NCI-H774 (cell line): ENCODE measurements at places on chromosomes 2 and 18.

- no peak for DNase-seq
Observed at GRCh38 chr2:122156176-122156890, 400.9 kb downstream of the TSN start.

- DNase-seq, result no peak
Observed at GRCh38 chr2:199590321-199591203, 132.8 kb upstream of the SATB2 start.

DNA sequence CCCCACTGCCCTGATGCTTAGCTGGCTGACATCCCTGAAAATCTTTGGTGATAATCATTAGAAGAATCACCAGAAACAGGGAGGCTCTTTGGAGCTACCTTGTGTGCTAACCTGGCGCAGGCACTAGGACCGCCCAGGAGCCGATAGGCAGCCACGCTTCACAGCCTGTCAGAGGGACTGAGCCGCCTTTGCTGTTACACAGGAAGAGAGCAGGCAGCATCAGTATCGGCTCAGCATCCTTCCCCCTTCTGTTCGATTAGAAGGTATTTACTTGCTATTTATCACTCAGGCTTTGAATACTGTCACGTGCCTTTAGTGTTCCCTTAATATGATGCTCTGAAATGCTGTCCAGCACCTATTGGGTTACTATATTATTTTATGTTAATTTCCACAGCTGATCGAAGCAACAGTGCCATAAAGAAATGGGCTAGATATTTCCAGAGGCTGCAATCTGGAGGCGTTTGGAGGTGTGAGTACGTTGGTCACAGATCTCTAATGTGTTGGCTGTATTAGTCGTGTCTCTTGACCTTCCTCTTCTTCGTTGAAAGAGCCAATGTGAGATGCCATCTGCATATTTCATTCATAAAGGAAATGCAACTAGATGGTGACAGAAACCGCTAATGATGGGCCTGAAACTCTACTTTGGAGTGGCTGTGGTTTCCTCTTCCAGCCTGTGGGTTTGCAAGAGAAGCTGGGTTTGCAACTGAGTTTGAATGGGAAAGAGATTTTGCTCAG is 110.4 kb upstream of the RAB27B start:
- DNase-seq, result peak; percentile 4

DNA sequence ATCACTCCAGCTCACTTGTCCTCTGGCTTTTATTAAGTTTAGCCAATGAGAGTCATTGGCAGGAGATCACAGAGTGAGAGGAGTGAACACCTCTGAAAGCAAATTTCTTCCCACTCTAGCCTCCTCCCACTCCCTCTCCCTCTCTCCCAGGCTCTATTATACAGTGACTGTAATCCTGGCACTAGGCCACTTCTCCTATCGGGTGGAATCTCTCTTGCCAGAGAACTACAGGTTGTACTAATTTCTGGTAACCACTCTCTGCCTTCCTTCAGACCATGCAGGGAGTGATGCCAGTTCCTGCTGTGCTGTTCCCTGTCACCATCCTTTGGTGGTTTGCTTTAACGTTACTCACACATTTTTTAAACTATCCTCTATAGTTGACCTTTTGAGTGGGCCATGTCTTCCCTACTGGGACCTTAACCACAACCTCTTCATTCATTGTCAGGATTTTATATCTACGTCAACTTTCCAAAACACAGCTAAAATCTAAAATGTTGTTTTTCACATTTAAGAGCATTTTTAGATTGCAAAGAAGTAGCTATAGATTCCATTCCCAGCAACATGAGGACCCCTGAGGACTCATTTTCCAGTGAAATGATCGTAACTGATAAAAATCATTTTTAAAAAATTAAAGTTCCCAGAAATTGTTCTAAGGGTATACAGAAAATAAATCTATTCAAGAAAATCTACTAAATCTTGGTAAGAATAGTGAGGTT is 217.1 kb downstream of the MREG start:
- no peak for DNase-seq

DNA sequence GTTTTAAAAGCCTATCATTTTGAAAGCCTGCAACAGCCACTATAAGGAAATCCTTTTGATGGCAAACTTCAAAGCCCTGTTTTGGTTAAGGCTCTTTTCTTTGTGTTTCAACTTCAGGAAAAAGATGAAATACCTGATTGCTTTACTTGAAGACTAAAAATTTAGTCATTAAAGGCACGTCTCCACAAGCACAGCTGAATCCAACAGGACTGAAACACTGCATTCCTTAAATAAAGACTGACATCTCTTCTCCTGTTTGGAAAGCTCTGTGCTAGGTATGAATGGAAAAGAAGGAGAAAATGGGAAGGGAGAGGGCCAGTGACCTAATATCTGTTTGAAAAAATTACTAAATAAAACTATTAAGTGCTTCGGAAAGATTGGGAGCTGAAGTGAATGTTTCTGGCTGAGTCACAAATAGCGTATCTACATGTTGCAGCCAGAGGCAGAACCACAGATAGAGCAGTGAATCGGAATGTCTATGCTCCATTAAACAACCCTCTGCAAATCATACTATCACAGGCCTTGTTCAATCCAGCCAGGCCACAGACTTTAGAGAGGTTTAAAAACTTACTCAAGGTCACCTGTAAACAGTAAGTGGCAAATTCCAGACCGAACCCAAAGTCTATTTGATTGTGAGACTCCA is 21.1 kb upstream of the RALBP1 start:
- DNase-seq, result no peak

GRCh38 chr2:133495226-133495625 is 73.0 kb downstream of the NCKAP5 start:
- DNase-seq, result no peak

- no peak for DNase-seq
Observed at GRCh38 chr2:224142397-224143312, 103.6 kb upstream of the SERPINE2 start.

- no peak for DNase-seq
Observed at GRCh38 chr2:94982675-94983074, 42.8 kb upstream of the MAL start.

DNA sequence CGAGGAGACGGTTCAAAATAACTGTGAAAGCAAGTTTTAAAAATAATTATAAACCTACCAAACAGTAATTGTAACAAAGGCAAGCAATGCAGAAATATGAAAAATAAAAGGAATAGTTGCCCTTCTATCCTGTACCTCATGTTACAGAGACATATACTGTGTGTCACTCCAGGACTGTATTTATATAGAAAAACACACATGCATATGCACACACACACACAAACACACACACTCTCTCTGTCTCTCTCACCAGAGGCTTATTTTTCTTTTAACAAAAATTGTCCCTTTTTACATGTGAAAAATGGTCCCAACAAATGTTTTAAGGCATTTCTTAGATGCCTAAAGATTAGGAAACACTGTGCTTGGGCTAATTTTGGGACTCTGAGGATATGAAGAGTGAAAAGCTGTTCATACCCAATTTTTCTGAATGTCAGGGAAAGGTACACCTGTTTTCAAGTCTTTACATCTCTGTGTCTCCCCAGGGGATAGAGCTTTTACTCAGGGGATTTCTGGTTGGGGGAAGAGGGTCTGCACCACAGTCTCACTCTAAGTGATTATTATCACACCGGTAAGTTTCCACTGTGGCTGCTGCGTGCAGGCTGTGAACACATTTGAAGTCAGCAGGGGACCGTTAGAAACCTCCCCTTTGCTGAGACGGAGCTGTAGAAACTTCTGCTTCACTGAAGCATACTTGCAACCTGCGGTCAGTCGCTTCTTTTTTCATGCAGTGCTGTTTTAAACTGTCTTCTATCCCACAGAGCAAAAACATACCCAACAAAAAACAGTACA is 51.4 kb upstream of the SPAG16 start:
- DNase-seq, result no peak

GRCh38 chr2:186456941-186457340 is 29.1 kb upstream of the ZC3H15 start:
- no peak for DNase-seq

- no peak for DNase-seq
Observed at GRCh38 chr2:157825885-157826284, 50.2 kb downstream of the ACVR1 start.

DNA sequence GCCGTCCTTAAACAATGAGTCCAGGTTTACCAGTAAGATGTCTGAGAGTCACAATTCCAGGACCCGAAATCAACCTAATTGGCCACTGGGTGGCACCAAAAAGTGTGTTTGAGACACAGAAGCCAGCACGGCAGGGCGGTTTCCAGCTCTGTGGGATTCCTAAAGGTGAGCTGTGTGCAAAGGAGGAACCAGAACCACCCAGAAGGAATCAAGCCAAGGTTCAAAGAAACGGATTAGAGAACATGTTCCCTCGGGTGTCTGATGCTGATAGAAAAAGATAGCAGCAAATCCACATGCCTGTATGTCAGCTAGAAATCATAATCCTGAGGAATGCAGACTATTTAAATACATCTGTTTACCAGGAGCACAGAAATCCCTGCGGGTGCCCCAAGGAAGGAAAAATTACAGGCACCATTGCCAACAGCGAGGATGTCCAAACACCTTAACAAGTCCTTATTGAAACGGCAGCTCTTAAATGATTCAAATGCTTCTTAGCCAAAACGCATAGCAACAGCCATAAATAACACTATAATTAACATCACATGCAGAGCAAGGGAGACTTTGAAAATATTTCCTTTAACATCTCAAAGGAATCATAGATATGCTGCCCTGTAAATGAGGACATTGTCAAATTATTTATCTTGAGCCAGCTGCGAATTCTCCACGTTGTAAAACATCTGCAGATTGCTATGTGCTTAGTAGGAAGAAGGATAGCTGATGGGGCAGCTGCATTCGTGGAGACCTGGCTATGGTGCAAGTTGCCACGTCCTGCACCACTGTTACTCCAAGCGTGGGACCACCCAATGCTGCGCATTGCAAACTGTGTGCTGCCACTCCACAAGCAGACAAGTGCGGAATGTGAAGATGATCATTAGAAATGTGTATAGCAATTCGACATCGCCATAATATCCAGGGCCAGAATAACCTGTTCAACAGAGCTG is 318.7 kb upstream of the NCKAP5 start:
- DNase-seq, result peak; percentile 62

GRCh38 chr18:48075707-48076093 is 145.2 kb upstream of the SMAD2 start:
- no peak for DNase-seq
